ENCODE measurements at places on chromosomes 2 and 18. TPM values are rescaled to one million over a fixed set of nuclear protein-coding genes. Genes with fewer than 3 reads are reported as not detected.

- DNase-seq = no peak
- H3K36me3 ChIP-seq = peaks cover 2% of the 10 kb centered on the region
- peaks cover 2% of the 10 kb centered on the region for H3K4me1 ChIP-seq
- H3K27me3 ChIP-seq = peaks cover 13% of the 10 kb centered on the region
- H3K4me3 ChIP-seq = no peak overlapping the region
- no peak overlapping the region for H3K27ac ChIP-seq
Observed at GRCh38 chr2:102049756-102050443, 58.1 kb downstream of the IL1R2 start.

GRCh38 chr2:9547262-9547991 lies 8.2 kb downstream of the ADAM17 start:
- no peak for DNase-seq
- no peaks in the 10 kb centered on the region for H3K27me3 ChIP-seq
- H3K27ac ChIP-seq = no peak overlapping the region

GRCh38 chr2:128724972-128725371 lies 406.3 kb upstream of the HS6ST1 start:
- no peak overlapping the region for H3K4me3 ChIP-seq
- peaks cover 26% of the 10 kb centered on the region for H3K4me1 ChIP-seq
- no peak overlapping the region for H3K27ac ChIP-seq

DNA sequence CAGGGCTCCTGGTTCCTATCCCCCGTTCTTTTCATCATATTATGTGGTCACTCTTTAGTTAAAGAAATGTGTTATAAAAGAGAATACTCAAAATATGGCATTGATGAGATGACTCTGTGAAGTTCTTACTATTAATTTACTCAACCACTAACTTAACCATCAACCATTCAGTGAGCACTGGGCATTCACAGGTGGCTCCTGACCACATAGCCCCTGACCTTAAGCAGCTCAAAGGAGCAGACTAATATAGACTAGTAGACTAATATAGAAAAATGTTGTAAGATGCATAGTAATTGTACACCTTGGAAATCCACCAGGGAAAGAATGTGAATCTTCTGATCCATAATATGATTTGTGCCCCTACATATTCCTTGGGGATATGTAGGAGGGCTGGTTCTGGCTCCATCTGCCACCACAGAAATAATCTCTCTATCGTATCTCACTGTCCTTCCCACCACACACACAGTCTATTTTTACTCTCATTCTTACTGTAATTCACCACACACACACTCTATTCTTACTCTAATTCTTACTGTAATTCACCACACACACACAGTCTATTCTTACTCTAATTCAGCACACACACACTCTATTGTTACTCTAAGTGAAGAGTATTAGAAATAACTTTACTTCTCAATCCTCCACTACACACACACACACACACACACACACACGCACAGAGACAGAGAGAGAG lies 188.9 kb upstream of the ITGA4 start:
- H3K4me1 ChIP-seq = peaks cover 10% of the 10 kb centered on the region
- H3K4me3 ChIP-seq = no peak overlapping the region
- H3K27ac ChIP-seq = no peak overlapping the region
- peaks cover 16% of the 10 kb centered on the region for H3K36me3 ChIP-seq
- no peaks in the 10 kb centered on the region for H3K27me3 ChIP-seq

The GRB14 gene
- not detected for total RNA-seq

The IL1RN gene
- total RNA-seq = 0.37 TPM

DNA sequence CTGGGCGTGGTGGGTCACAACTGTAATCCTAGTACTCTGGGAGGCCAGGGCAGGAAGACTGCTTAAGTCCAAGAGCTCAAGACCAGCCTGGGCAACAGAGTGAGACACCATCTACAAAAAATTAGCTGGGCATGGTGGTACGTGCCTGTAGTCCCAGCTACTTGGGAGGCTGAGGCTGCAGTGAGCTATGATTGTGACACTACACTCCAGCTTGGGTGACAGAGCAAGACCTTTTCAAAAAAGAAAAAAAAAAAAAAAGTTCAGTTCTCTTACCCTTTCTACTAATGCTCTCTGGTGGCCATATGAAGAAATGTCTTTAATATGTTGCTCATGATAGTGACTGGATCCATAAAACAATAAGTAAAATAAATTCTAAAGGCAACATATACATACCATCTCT lies 14.9 kb downstream of the TYW5 start:
- no peak overlapping the region for H3K27ac ChIP-seq
- no peaks in the 10 kb centered on the region for H3K27me3 ChIP-seq

DNA sequence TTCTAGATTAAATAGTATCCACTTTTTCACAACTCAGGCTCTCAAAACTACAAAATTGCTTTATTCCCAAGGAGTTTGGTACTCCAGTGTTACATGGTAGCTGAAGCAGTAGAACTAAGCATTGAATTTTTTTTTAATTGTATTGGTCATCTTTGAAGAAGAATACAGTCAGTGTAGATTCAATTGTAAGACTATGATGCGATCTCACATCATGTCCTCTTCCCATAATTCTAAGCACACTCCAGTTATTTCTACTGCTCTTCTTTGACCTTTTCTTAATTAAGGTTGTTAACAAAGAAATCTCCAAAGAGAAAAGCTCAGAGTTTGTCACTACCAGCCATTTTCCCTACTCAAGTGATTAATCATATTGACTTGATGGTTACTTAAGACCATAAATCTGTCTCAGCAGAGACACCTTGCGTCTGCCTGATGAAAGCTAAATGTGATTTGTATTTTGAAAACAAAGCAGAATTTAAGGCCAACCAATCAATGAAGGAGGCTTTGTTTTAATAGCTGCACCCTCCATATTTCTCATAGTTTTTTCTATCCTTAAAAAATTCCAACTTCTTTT lies 130.2 kb downstream of the DTNA start:
- peaks cover 5% of the 10 kb centered on the region for H3K4me1 ChIP-seq
- H3K4me3 ChIP-seq = no peak overlapping the region
- no peak overlapping the region for H3K27ac ChIP-seq
- no peak for DNase-seq
- peaks cover 3% of the 10 kb centered on the region for H3K36me3 ChIP-seq
- no peaks in the 10 kb centered on the region for H3K27me3 ChIP-seq

The GALNT1 gene
- 26.3 TPM for total RNA-seq

DNA sequence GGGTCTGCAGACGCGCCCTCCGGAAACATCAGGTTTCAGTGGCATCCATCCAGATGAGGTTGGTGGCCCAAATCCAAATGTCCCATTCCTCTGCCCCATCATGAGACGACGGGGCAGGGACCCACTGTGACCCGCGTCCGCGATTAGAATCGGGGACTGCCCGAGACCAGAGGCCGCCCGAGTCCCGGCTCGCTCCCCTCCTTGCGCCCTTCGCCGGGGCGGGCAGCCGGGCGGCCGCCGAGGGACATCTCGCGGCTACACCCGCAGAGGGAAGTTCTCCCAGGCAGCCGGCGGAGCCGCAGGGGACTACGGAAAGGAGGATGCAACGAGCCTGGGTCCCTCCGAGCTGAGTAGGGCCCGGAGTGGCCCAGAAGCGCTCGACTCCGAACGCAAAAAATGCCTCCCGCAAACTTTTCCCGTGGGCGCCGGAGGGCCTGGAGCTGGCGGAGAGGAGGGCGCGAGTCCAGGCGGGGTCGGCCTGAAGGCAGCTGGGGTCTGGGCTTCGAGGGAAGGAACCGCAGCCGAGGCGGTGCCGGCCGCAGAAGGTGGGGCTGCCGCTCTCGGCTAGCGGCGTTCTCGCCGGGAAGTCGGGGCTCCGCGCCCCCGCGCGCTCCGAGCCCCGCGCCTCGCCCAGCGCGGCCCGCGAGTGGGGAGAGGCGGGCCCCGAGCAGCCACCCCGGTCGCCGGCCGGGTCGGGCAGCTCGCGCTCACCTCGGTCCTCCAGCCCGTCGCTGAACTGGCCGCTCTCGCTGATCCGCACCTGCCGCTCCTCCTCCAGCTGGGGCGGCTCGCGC lies 580 bp downstream of the TMEM163 start:
- H3K36me3 ChIP-seq = no peaks in the 10 kb centered on the region
- peaks cover 26% of the 10 kb centered on the region for H3K4me1 ChIP-seq
- DNase-seq = no peak
- peak overlapping the region; percentile 63 for H3K4me3 ChIP-seq

The SULT1C4 gene
- not detected for total RNA-seq

DNA sequence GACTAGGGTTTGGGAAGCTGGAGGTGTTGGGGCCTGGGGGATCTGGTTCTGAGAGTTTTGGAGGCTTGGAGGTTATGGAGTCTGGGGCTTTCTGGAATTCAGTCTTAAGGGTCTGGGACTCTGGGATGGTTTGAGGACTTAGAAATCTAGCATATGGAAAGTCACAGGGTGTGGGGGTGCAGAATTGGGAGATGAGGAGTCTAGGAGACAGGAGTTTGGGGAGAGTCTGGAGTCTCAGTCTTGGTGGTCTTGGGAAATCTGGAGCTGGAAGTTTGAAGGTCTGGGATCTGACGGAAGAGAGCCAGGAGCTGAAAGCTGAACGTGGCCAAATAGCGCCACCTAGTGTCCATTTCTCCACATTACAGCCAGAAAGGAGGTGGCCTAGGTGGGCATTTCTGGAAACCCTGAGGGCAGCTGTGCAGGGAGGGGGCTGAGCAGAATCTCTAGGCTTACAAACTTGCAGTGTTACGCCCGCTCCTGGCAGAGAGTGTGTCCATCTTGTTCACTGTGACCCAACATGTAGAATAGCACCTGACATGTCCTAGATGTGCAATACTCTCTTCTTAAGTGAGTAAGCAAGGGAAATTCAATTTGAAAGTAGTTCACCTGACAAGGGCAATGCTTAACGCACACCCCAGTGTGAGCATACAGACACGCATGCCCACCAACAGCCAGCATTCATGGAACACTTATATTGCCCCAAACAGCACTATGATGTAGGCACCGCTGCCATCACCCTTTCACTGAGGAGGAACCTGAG lies 204.8 kb downstream of the TFCP2L1 start:
- peaks cover 17% of the 10 kb centered on the region for H3K27me3 ChIP-seq
- peak; percentile 55 for DNase-seq
- H3K36me3 ChIP-seq = no peaks in the 10 kb centered on the region
- H3K4me1 ChIP-seq = no peaks in the 10 kb centered on the region

The PXDN gene
- 0.58 TPM for total RNA-seq
